Activated CD4-positive, alpha-beta T cell treated with anti-CD3 and anti-CD28 coated beads for 4 hours (primary cell): ENCODE measurements at places on chromosomes 5 and 9.

GRCh38 chr5:171627936-171628632 lies 157.5 kb upstream of the SMIM23 start:
- DNase-seq: no peak

- no peak for DNase-seq
Observed at GRCh38 chr5:1808439-1808838, 7.2 kb downstream of the NDUFS6 start.

DNA sequence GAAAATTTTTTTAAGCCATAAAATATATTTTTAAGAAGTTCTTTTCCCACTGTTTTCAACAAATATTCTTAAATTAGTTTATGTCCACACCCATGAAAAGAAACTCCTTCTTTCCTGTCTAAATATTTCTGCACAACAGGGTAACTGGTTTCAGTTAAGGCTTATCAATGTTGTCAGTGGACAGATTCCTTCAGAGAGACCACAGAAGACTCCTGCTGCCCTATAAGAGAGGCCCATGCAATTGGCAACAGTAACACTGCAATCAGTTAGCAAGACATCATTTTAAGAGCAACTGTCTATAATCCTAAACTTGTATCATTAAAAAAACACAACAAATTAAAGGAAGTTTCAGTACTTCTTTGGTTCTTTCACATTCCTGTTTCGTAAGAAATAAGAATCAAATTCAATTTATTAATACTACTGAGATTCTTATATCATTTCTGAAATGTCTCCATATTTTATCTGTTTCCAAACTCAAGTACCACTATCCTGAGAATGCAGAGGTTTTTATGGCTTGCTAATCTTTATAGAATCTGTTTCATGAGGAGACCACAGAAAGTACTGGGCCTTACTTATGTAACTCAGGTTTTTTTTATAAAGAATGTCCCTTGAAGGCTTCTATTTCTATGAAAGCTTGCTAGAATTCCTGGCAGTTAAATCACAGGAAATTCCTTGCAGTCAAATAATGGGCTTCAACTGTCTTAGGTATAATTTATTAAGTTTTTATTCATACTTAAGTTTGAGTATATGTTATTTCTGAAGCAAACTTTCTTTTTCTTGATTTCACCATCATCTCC lies 240.2 kb downstream of the RFX3 start:
- no peak for DNase-seq

DNA sequence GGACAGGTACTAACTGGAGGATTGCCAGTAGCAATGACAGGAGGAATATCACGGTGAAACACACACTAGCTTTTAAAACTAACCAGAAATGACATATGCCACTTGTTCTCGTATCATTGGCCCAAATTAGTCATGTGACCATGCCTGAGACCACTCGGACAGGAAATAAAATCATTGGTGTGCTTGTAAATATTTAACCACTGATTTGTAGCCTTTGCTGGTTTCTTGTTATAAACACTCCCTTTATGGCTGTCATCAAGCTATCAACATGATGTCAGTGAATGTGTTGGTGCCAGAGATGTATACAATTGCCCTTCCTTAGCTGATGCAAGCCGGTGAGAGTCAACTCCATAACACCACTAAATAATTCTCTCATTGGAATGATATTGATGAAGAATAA lies 123.7 kb upstream of the ANKH start:
- DNase-seq: no peak

- DNase-seq: no peak
Observed at GRCh38 chr5:14900693-14901461, 29.3 kb upstream of the ANKH start.

DNA sequence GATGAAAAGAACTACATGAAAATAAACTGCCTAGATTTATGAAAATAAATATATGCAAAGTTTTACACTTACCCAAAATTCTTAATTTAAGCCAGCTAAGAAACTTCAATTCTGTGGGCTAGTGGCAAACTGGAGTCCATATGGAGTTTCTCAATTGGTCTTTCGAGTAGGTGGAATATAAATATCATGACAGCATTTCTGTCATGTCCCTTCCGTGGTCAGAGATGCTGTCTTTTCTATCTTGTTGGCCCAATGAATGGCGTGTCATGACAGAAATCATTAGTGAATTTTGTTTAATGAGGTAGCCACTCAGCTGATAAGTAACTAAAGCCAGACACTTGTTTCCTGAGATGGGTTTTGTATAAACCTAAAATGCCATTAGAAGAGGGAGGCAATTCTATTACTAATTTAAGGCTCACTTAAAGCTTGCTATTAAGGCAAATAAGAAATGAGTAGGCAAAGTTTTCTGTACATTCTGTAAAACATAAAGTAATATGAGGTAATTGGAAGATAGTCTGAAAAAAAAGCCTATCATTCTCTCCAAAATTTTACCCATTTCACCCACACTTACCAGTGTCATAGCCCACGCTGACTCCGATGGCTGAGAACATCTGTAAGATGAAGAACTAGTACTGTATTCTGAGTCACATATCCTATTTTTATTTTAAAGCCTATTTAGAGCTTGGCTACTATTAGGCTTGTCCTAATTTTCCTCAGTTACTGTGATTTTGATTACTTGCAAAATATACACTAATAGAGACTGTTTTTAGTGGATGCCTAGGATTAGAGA lies 419.3 kb upstream of the MEF2C start:
- no peak for DNase-seq

DNA sequence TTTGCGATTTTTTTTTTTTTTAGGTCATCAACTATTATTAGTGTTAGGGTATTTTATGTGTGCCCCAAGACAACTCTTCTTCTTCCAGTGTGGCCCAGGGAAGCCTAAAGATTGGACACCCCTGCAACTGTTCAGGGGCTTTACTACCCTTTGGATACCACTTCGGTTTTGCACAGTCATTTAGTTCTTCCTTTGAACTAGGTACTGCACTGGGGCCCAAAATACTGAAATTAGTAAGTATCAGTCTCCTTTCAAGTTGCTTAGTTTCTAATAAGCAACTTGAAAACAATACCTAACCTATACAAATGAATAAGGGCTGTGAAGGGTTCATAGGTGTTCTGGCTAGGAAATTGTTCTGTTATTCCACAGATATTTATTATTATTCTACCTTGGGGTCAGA lies 45.3 kb downstream of the CWC27 start:
- no peak for DNase-seq

DNA sequence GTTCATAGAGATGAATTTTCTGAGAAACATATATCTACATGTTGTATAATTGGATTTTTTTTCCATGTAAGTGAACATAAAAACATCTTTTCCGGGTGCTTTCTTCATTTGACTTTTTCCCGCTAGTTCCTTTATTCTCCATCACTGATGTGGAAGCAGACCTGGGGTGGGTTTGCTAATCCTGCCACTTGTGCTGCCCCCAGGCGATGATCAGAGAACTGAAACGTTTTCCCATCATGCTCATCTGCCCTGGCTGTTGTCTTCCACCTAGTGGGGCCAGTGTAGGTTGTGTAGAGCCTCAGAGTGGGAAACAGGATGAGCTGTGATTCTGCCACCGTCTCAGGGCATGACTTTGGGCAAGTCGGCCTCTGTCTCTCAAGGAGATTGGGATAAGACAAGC lies 34.2 kb upstream of the TGFBR1 start:
- no peak for DNase-seq

DNA sequence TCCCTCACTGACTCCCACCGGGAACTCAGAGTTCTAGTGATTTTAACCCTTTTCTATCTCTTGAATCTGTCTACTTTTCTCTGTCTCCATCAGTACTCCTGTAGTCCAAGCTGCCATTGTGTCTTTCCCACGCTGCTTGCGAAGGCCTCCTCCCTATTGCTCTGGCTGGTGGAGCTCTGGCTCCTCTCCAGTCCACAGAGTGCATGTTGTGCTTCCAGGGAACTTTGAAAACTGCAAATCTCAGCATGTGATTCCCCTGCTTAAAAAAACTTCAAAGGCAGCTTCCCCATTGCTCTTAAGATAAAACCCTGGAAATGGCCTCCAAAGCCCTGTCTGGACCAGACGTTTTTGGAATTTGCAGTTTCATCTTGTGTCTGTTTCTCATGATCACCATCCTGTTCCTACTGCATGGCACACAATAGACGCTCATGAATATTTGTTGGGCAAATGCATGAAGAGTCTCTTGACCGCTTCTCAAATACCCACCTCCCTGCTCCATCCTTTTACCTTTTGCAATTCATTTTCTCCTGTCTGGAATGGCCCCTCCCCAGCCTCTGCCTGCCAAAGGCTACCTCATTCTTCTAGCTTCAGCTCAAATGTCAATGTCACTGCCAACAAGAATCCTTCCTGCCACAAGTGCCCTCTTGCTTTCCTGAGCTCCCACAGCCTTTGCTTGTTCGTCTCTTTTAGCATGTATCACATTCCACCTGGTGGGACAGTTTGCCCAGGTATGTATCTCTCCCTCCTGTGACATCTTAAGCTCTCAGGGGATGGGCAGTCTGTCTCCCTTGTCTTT lies 293.2 kb downstream of the ARHGAP26 start:
- no peak for DNase-seq

DNA sequence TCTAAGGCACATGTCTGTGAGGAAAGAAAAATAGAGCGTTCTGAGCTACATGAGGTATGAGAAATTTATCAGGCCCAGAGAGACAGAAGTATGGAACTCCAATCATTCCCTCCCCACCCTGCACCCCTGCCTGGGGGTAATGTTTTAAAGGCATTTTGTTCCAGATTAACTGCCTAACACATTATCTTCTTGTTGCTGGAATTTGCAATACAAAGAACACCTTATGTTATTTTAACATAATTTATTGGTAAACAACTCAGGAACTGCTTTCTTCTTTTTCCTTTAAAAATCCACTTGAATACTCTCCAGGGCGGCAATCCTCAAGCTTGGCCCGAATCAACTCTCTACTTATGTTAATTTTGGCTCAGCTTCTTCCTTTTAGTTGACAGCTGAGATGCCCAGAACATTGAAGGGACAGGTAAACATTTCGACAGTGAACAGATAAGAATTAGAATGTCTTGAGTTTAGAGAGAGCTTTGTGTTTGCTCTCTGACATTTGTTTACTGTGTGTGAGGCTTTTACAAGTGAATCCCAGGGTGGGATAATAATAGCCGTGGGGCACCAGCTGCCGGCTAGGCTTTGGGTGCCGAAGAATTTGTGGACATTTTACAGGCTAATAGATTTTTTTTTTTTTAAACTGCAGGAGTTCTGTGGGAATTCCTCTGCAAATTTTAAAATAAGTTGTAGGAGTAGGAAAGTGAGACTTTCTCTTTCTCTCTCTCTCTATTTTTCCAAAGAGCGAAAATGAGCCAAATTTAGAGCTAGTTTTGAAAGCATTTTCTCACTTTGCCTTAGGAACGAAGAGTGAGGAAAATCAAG lies 96.4 kb upstream of the TAF11L2 start:
- DNase-seq: no peak

DNA sequence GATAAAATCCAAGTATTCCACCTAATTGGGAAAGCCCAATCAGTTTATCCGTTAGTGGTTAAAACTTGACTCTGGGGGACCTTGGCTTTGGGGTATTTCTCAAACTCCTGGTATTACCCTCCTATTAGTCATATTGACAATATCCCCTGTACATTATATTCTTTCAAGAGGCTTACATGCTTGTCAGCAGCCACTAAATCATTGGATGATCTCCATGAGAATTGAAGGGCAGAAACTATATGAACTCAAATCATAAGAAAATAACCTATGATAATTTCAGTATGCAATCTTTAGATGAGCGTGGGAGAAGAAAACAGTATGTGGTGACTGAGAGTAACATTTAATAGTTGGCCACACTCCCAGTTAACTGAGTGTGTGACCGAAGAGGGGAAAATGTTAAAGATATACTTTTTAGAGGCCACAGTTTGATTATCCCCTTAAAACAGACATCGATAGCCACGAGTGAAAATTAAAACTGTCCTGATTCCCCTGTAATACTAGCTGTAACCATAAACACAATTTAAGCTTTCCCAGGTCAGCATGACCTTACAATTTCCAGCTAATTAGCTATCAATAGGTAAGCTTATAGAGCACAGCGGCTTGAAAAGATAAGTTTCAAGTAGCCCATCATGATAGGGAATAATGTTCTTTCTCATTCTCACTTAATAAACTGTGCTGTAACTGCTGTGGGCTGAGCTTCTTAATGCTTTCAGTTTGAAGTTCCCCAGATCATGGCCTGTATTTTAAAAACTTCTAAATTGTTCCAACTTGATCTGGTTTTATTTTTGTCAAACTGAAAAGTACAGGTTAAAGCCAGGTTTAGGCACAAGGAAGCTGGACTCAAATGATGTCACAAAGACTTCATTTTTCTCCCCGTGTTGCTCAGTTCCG lies 58.6 kb downstream of the PUM3 start:
- no peak for DNase-seq

DNA sequence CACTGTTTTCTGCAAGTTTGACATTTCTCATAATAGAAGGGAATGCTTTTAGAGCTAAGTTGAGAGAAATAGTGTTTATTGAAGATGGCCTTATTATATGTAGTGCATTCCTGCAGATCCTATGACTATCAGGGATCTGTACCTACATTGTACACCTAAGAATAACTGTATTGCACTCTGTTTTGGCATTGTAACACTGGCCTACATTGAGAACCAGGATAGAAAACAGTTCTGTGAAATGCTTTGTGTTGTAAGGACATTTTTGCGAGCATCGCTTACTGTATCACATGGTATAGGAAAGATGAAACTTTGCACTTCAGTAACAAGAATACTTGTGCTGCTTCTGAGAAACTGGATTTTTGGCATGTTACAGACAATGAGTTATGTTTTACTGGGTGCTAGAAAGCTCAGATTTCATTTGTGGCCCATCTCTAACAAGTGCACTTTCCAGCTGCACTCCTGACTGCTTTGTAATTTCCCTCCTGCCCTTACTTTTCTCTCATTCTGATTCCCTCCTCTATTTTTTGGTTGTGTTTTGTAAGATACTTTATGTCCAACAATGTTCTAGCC lies 30.6 kb downstream of the C9orf85 start:
- no peak for DNase-seq

DNA sequence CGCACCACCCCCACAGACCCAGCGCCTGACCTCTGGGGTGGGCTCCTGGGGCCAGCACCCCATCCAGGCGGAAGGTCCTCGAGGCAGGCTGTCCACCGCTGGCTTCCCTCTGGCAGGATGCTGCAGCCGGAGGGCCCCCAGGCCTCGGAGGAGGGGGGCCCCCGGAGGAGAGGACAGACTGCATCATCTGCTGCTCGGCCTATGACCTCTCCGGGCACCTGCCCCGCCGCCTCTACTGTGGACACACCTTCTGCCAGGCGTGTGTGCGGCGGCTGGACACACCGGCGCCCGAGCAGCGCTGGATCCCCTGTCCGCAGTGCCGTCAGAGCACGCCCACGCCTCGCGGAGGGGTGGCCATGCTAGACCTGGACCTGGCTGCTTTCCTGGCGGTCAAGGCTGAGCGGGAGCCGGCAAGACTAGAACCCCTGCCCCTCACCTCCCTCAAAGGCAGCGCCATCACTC lies 1.2 kb downstream of the RNF224 start:
- no peak for DNase-seq
